ENCODE measurements at places on chromosomes 16 and 17.

DNA sequence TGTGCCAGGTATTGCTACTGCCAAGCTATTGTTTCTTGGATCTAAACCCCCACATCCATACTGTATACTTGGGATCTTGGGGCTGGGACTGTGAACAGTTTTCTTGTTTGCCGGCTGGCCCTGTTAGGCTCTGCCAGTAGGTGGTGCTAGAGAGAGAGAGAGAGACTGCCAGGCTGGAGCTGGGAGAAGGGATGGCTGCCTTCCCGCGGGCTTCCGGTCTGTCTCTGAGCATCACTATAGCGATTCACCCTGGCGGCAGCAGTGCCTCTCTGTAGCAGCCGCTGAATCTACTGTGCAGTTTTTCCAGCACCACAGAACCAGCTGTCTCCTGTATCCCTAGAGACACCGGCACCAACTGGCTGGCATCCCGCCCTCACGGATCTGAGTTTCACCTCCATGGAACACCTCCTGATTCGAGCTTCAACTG lies 201.2 kb downstream of the UTP18 start:
- peak; percentile 63 for DNase-seq

DNA sequence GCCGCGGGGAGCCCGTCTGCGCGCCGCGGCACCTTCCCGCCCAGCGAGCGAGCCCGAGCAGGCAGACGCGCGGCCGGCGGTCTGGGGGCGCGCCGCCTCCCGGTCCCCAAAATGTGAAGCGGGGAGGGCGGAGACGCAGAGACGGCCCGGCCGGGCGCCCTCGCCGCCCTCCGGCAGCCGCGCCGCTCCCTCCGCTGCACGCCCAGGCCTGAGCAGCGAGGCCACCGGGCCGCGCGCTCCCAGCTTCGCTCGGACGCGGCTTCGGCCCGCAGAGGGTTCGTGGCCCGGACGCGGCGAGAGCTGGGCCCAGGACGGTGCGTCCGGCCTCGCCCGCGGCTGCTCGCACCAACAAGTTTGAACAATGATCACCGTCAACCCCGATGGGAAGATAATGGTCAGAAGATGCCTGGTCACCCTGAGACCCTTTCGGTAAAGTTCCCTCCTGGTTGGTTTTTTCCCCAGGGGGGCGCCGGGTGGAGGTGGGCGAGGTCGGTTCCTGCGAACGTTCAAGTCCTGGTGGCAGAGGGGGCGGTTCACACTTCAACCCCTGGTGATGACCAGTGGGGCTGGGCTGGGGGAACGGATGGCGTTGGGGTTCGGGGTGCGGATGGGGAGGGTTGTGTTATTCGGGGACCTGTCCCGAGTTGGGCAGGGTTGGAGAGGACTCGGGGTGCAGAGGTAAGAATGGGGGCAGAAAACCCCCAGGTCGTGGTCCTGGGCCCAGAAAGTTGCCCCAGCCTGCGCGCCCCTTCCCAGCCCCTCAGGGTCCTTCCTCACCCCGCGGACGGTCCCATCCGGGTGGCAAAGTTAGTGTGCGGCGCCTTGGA lies 678 bp downstream of the MGAT5B start:
- peak; percentile 67 for DNase-seq

DNA sequence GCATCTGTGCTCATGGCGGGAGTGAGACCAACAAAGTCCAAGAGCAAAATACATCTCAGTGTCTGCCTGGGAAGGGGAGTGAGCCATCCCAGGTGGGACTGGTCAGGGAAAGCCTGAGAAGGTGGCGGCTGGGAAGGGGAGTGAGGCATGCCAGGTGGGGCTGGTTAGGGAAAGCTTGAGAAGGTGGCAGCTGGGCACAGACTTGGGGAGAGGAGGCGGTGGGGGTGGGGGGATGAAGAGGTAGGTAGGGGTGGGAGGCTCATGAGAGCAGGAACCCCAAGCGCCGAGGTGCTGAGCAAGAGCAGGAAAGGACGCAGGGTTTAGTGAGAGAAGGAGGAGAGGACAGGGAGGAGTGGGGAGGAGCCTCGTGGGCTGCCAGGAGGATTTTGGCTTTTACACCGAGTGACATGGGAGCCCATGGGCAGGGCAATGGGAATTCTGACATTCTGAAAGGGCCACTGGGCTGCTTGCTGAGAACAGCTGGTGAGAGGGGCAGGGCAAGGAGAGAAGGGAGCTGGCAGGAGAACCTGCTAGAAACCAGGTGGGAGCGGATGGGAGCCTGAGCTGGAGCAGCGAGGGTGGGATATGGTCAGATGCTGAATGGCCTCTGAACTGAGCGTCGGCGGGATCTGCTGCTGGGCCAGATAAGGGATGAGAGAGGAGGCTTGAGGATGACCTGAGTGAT lies 256.1 kb upstream of the RPL38 start:
- no peak for DNase-seq

DNA sequence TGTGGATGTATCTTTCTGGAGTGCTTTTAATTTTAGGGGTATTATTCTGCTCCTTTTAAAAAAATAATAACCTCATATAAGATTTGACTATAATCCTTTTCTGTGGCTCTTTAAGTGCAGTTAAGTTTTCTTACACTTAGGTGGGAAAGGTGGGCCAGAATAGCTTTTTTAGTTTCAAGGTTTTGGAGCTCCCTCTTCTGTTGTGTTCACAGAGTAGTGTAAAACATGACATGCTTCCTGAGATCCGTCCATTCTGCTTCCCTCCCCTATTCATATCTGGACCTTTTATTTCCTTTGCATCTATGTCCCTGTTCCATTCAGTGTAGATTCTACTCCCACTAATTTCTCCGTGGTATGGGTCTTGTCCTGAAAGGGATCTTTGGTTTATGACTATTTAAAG lies 12.8 kb downstream of the LRRC36 start:
- DNase-seq, result no peak

- DNase-seq, result no peak
Measured at GRCh38 chr16:800834-801511, 439 bp upstream of the GNG13 start.

DNA sequence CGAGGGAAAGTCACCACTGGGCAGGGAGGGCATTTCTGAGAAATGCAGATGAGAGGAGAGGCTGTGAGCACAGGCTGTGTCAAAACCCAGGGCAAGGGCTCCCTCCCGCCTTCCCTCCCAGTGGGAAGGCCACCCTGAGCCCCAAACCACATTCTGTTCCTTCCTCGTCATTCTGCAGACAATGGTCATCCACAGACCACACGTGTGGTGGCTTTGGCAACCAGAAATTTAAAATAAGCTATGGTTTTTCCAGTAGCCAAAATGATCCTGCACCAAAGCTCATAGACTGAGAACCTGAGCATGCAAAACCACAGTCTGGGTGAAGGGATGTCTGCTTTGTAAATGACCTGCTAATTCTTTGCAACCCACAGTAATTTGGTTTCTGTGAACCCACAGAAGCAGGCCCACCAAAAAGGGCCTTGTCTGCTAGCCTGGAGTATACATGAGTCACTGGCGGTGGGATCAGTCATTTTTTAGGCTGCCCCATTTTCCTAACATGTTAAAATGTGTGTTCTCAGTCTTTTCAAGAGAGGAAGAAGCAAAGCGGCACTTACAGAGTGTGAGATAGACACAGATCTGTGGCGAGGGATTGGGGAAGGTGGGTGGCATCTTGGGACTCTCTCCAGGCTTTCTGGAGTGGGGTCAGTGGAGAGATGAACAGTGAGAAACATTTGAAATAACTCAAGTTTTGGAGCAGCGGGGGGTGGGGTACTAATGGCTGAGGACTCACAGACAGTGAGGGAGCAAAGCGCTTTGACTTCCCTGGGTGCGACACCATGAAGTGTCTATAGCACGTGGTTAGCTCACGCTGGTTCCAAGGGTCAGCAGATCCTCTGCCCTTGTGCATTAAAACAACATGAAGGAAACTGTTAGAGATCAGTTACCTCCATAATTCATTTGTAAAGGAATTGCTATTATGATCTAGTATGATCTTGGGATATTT lies 20.5 kb downstream of the GRB7 start:
- no peak for DNase-seq

- DNase-seq, result no peak
Measured at GRCh38 chr17:48494335-48494734, 36.5 kb downstream of the HOXB1 start.

GRCh38 chr16:10679921-10680320 lies 14.8 kb downstream of the TEKT5 start:
- no peak for DNase-seq

GRCh38 chr17:65365169-65365568 lies 196.3 kb downstream of the AXIN2 start:
- DNase-seq, result no peak

- DNase-seq, result no peak
Measured at GRCh38 chr17:40178660-40179059, 1.4 kb downstream of the RAPGEFL1 start.

GRCh38 chr16:54318941-54319340 lies 32.4 kb upstream of the IRX3 start:
- DNase-seq, result no peak

DNA sequence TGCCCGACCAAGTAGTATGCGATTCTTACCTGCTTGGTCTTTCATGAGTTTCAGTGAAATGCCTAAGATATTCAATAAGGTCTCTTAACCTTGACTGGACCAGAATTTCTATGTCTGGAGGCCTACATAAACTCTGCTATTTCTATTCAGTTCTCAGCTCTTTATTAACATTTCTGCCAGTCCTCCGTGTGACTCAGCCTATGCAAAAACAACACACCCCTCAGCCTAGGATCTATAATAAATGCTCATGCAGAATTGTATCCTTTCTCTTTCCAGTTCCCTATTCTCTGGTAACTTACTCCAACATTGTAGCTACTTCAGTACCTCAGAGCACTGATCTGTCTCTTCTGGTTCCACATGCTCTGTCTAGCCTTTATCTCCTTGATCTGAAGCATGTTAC lies 1507.4 kb downstream of the CDH11 start:
- DNase-seq, result no peak

DNA sequence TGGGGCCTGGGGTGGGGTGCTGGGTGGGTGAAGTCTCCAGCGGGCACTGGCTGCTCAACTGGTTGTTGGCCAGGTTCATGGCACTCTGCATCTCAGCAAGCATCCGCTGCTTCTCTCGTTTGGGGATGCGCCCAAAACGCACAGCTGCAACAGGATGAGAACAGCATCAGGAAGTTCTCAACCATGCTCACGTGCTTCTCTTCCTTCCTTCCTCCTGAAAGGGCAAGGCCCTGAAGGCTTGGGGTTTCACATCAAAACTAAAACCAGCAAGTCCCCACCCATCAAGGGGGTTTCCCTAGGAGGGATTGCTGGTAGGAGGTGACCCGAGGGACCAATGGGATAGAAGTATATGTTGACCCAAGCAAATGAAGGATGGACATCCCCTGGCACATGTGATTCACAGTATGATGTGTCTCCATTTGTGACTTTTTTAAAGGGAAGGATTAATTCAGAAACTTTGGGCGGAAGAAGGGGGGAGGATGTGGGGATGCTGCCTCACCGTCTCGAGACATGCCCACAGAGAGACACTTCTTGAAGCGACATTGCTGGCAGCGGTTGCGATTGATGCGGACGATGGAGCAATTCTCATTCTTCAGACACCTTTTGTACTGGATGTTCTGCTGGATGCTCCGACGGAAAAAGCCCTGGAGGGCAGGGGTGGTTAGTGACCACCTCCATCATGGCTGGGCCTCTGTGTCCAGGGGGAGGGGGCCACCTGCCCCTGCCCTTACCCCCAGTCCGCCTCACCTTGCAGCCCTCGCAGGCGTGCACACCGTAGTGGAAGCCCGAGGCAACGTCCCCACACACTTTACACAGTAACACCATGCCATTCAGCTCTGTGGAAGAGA lies 4.2 kb downstream of the NR1D1 start:
- no peak for DNase-seq

GRCh38 chr17:12821376-12821940 lies 32.2 kb downstream of the ARHGAP44 start:
- DNase-seq, result no peak

GRCh38 chr16:67542464-67542863 lies 13.8 kb downstream of the RIPOR1 start:
- no peak for DNase-seq

- no peak for DNase-seq
Measured at GRCh38 chr16:78444-79150, 572 bp downstream of the MPG start.

- DNase-seq, result no peak
Measured at GRCh38 chr16:3922241-3922640, 41.7 kb upstream of the CREBBP start.

DNA sequence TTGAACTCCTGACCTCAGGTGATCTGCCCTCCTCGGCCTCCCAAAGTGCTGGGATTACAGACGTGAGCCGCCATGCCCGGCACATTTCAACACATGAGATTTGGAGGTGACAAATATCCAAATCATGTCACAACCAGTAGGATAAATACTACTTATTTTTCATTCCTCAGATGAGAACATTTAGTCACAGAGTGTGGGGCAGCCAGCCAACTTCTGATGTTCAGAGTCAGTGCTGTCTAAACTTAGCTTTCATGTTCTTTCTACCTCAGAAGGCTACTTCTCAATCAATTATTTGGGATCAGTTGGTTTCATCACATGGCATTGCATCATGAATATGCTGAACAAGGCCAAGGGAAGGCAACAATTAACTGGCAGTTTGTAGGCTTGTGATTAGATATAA lies 134.5 kb downstream of the CDH13 start:
- no peak for DNase-seq

GRCh38 chr16:29675811-29676643 lies 3.0 kb upstream of the QPRT start:
- DNase-seq, result peak; percentile 70

GRCh38 chr17:73231395-73231794 lies 30.3 kb downstream of the CPSF4L start:
- no peak for DNase-seq

GRCh38 chr16:49987381-49987780 lies 37.6 kb upstream of the CNEP1R1 start:
- no peak for DNase-seq

DNA sequence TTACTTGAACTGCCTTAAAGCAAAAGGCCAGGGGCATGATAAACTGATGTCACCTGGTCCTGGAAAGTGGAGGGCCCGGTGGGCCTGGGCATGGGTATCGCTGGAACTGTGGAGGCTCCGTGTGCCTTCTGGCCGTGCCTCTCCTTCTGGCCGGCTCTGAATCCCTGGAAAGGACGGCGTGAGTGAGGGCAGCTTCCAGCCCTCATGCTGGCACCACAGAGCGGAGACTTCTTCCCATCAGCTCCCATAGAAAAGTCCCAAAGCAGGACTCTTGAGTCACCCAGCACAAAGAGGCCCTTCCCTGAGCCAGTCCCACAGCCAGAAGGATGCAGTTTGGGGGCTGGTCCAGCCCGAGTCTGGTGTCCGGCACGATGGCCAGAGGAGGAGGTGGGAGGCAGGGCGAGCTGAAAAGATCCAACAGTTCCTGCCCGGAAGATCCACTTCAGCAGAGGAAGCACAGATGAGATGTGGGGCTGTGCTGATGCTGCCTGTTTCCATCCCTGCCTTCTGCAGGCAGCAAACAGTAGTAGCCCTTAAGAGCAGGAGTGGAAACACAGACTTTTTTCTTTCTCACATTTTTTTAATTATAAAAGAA lies 7.8 kb downstream of the GAA start:
- DNase-seq, result no peak

GRCh38 chr17:74271901-74272561 lies 2.0 kb upstream of the DNAI2 start:
- DNase-seq, result peak; percentile 46

DNA sequence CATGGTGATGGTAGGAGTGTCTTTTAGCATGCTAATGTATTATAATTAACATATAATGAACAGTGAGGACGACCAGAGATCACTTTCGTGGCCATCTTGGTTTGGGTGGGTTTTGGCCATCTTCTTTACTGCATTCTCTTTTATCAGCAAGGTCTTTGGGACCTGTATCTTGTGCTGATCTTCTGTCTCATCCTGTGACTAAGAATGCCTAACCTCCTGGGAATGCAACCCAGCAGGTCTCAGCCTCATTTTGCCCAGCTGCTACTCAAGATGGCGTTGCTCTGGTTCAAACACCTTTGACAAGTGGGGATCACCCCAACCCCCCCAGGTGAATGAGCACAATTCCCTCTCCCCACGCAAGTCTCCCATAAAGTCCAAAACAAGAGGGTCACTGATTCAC lies 49.3 kb upstream of the ETV4 start:
- DNase-seq, result no peak

Data from neural progenitor cell (in vitro differentiated cells).